Brain (organoid and tissue), 16 donors: ENCODE measurements at places on chromosomes 7 and 10.
A peak's percentile ranks its signal among the peaks of the same experiment; 100 is the strongest.

DNA sequence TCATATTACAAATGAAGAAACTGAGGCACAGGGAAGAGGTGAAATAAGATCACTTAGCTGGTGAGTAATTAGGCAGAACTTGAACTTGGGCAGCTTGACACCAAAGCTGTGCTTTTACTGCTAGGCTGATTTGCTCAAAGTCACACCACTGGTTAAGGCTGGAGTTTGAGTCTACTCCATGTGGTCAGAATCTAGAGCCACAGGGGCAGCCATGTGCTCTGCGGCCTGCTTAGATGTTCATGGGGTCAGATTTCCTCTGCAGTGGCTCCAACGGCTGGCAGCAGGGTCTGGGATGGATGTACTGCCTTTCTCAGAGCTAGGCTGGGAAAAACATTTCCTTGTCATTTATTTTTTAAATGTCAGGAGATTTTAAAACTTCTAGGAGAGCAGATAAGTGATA is 417.5 kb downstream of the KCNMA1 start:
- no peak for DNase-seq

DNA sequence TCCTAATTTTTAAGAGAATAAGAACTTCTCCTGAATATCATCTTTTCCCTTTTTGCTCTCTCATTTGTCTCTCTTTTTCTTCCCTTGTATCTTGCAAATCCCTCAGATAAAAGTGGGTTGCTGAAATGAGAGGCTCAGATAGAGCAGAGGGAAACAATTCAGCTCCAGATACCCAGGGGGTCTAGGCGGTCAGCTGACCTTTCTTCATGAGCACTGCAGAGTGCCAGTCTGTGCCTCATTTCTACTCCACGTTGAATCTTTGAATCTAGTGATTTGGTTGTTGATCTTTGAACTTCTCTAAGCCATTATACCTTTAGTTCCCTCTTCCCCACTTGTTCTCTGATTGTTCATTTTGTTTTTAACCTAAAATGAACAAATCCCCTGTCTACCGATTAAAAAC is 572.6 kb downstream of the PTPRN2 start:
- DNase-seq, result no peak

- no peak for DNase-seq
These were observed 42.1 kb downstream of the KCNH2 start for GRCh38 chr7:150936018-150936417.

DNA sequence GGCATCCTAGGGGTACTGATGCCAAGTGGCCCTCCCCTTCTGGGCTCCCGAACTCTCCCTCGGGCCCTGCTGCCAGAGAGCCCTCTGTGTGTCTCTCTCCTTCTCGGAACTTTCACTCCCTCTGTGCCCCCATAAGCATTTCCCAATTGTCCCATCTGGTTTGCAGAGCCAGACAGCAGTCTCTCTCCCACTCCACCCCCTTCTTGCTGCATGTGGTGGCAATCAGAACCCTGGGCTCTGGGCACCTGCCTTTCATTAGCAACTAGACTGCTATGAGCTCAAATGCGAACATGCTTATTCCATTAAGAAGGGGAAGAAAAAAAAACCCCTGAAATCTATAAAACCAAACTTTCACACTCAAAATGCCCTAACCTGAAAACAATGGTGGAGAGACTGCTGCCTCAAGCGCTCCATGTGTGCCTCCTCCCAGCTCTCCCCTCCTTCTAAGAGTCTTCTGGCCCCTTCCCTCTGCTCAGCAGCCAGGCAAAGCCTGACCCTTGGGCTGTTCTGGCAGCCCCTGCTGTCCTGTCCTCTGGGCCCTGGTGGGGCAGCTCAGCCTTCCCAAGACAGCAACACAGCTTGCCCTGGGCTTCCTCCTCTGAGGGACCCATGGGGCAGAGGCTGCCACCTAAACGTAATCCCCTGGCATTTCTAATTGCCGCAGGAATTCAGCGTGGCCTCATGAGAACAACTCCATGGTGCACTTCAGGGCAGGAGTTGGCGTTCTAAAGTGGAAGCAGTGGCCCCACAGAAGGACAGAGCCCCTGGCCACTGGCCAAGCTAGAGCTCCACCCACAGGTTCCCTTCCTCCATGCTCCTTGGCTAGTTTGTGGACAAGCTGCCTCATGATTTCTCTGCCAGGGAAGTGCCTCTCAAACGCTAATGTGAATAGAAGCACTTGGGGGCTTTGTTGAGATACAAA is 415.4 kb downstream of the PLXNA4 start:
- peak; percentile 45 for DNase-seq

- DNase-seq, result no peak
These were observed 112.5 kb downstream of the KMT2E start for GRCh38 chr7:105126436-105126975.

DNA sequence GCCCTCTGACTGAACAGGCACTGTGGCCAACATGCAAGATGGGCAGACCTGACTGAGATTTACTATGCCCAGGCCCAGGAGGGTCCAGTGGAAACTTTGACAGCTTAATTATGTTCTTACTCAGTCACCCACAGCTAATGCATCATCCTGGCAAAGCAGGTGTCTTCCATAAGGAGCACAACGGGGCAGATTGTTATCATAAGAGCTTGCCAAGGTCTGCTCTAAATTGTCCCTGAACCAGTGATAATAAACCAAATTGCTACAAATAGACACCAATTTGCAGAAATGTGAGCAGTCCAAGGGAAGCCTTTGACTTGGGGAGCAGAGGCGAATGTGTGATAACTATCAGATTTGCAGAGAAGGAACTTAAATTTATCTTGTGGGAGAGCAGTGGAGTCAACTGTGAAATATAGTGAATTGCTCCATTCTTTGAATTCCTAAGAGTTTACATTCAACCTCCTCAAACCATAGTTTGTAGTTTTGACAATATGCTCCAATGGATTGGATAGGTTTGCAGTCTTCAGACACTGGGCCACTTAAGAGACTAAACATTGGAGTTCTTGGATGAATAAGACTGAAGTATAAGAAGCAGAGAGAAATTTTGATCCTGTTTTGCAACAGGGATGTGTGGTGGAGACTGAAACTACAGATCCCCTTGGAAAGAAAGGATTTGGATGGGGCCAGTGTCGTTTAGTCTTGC is 494.7 kb downstream of the CCSER2 start:
- peak; percentile 73 for DNase-seq

DNA sequence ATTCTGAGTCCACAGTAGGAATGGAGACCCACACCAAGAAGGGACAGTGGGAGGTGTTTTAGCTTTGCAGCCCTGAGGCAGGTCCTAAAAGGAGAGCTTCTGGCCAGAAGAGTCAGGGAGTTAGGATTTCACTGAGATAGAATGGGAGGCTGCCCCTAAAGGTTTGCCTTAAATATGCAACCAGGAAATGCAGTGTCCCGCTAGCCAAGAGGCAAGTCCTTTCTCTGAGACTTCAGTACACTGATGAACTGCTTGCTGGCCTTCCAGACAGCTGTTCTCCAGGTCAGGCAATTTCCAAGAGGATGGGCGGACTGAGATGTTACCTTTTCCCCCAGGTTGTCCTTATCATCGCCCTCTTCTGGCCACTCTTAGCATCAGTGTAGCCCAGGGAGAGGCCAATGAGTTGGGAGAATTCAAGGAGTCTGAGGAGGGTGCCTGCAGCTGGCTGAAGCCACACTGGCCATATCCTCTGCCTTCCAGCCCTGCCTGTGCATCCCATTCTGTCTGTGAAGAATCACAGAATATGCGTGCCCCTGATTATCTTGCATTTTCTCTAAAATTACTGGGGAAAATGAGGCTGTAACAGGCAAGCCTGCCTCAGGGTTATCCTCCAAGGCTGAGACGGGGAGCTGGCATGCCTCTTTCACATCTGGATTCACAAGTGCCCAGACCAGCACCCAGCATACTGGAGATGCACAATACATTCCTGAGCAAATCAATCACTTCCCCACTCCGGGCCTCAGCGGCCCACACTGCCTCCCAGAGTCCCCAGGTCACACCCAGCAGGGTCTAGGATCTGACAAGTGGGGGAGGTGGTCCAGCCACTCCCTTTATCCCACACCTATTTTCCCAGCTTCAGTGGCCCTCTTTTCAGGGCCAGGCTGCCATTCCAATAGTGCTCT is 2.4 kb downstream of the TLL2 start:
- peak; percentile 42 for DNase-seq

- DNase-seq, result no peak
These were observed 39.2 kb downstream of the MEOX2 start for GRCh38 chr7:15647309-15647708.

GRCh38 chr7:24456526-24457218 is 116.6 kb upstream of the PALS2 start:
- no peak for DNase-seq

DNA sequence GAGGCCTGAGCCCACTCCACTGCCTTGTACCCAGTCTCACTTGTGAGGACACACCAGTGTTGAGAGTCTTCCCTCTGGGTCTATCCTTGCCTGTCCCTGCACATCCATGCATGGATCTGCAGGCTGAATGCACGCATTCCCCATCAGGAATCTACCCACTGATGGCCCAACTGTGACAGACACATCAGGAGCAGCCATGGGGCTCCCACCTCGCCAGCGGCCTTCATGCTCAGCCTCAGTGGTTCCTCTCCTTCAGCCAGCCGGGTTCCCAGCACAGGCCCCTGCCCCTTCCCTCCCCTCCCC is 21.3 kb downstream of the ANTXRL start:
- DNase-seq, result no peak

- DNase-seq, result no peak
These were observed 6.2 kb upstream of the OGDHL start for GRCh38 chr10:49768329-49768728.

GRCh38 chr10:120415709-120416330 is 41.2 kb upstream of the PLPP4 start:
- no peak for DNase-seq

- peak; percentile 25 for DNase-seq
These were observed 60.0 kb downstream of the VTI1A start for GRCh38 chr10:112507046-112507445.

DNA sequence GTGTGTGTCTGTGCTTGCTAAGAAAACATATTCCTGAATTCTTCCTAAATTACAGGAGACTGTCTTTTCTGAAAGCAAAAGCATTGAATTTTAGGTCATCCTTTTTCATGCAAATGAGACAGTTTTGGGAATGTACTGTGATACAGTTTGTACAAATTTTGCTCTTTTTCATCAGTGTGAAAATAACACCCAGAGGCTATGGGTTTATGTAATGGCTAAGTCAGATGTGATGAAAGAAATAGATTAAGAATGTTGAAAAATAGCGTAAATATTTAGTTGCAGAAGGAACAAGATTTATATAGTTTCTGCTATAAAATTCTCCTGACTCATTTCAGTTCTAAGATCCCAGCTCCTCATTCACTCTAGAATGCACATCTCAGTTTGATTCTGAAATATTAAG is 24.6 kb downstream of the POM121L12 start:
- no peak for DNase-seq

GRCh38 chr10:124229201-124229988 is 136.0 kb upstream of the CHST15 start:
- DNase-seq, result no peak

DNA sequence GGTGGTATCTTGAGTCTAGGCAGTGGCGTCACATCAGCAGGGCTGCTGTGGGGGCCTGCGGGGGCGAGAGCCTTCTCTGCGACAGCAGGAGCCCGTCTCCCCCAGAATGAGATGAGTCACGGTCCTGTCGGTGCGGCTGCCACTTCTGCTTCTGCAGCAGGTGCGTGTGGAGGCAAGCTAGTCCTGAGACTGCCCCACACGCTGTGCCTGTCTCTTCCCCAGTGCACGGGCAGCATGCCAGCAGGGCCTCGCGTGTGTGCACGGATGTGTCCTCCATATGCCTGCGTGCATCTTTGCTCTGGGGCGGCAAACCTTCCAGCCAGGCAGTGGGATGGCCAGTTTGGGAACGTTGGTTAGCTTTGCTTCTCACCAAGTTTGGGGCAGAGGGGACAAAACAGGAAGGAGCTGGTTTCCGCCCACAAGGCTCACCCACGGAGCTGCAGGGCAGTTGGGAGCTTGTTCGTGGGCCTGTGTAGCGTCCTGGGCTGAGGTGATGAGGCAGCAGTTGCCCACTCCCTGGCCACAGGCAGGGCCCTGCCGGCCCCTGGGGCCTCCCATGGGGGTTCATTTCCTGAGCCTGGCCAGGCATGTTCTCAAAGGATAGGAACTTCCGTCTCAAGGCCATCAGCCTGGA is 60.8 kb upstream of the PPIF start:
- DNase-seq, result peak; percentile 43

- peak; percentile 21 for DNase-seq
These were observed 49.4 kb downstream of the RBM33 start for GRCh38 chr7:155693826-155694225.

DNA sequence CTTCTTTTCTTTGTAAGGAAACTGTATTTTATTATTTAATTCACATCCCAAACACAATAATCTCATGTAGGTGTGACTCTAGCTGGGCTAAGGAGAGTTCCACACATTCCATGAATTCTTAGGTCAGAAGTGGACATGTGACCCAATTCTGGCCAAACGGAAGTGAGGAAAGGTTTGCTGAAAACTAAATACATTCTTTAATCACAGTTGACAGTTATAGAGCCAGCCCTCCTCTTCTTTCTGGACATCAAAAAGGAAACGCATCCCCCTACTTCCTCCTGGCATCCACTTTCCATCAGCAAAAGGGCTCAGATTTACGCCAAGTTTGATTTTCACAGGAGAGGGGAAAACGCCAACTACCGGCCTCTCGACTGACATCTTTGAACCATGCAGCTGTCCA is 774.4 kb upstream of the POM121L12 start:
- no peak for DNase-seq

- peak; percentile 70 for DNase-seq
These were observed 5.1 kb upstream of the AKR1E2 start for GRCh38 chr10:4820804-4821401.

DNA sequence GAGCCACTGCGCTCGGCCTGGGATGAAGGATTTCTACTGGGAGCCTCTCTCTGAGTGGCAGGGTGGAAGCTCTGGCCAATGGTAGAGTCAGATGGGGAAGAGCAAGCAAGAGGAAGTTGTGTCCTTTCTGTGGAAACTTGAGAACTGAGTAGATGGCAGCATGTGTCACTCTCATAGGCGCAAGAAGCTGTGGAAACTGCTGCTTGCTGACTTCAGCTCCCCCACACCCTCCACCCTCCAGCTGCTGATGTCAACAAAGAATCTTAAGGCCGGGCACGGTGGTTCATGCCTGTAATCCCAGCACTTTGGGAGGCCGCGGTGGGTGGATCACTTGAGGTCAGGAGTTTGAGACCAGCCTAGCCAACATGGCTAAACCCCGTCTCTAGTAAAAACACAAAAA is 39.8 kb upstream of the SRGN start:
- DNase-seq, result no peak

GRCh38 chr10:46536781-46537180 is 19.7 kb downstream of the GPRIN2 start:
- no peak for DNase-seq
